Stimulated activated CD8-positive, alpha-beta memory T cell treated with anti-CD3 and anti-CD28 coated beads, Interleukin-4, amount 100 ng/mL, for 4 hours (primary cell): ENCODE measurements at places on chromosomes 4 and X.

DNA sequence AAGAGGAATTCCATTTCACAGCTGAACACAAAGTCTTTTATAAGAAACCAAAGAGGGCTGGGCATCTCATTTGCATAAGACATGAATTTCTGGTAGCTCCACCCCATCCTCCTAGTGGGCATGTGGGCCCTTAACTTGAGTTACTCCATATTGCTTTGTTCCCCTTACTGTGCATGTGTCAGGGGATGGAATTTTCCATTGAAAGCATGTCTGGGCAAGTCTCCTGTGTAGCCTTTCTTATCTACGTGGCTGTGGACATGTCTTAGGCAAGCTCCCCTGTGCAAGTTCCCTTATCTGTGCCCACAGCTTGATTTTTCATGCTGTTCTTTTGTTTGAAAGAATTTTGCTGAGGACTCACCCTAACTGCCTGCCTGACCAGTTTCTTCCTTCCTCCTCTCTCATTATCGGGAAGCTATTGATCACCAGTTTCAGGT is 123.5 kb upstream of the JADE1 start:
- DNase-seq, result no peak

- DNase-seq, result no peak
Measured at GRCh38 chr4:89582756-89583505, 254.0 kb downstream of the SNCA start.

- DNase-seq, result no peak
Measured at GRCh38 chrX:6813836-6814370, 279.0 kb upstream of the VCX3A start.

DNA sequence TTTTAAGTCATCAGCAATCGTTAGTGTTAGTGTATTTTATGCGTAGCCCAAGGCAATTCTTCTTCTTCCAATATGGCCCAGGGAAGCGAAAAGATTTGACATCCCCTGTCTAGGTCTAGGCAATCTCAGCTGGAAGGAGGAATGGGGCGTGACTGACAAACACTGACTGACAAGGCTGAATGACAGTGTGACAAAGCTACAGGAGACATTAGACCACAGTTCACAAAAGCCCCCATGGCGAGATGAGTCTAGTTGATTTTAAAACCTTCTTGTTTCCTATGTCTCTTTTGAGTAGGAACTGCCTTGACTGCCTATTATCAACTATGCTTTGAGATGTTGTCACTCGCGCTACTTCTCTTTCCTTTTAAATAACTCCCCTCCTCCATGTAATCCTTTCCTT is 42.3 kb downstream of the QRFPR start:
- no peak for DNase-seq

DNA sequence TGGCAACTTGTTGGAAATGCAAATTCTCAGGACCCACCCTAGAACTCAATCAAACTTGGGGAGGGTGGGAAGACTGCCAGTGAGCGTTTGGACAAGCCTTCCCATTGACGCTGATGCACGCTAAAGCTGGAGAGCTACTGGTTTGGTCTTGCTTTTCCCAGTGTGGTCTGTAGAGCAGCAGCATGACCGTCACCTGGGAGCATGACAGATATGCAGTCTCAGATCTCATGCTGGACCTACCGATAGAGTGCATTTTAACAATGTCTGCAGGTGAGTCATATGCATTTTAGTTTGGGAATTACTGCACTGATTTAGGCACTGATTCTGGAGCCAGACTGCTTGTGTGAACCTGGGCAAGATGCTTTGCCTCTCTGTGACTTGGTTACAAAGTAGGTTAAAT is 27.2 kb downstream of the HPF1 start:
- DNase-seq, result no peak

DNA sequence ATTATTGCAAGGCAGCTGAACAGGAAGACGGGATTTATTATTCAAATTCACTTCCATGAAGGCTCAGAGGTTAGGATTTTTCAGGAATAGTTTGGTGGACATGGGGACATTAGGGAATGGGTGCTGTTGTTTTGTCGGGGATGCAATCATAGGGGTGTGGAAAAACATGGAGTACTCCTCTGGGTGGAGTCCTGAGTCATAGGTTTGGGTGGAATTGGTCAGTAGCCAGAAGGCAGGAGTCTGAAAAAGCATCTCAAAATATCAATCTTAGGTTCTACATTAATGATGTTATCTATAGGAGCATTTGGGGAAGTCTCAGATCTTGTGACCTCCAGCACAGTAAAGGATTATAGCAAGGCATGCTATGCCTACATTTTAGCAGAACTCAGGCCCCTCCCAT is 14.5 kb upstream of the ETNPPL start:
- DNase-seq, result no peak

DNA sequence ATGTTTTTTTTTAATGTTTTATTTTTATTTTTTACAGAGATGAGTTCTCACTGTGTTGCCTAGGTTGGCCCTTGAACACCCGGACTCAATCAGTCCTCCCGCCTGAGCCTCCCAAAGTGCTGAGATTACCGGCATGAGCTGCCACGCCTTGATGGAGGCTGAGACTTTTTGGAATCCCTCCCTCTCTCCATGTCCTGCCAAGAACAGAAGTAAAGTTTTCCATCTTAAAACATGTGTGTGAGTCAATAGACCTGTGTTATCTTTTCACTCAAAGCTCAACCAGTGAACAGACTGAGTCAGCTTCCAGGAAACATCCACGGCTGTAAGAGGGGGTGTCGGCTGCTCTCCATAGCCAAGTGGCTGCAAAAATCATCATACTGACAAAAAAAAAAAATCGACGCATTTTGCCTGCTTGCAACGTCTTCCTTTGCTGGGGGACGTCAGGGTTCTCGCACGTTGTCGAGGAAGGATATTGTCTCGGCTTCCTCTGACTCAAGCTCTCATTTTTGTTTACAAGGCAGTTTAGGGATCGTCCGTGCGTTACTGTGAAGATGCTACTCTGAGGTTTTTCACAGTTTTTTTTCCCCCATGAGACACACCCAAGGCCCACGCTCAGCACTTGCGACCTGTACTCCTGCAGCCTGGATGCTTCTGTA is 10.0 kb upstream of the ASMTL start:
- peak; percentile 25 for DNase-seq

- DNase-seq, result no peak
Measured at GRCh38 chrX:19924285-19924684, 36.9 kb upstream of the SH3KBP1 start.

- DNase-seq, result no peak
Measured at GRCh38 chr4:19193274-19193981, 1058.3 kb upstream of the SLIT2 start.

- no peak for DNase-seq
Measured at GRCh38 chr4:1200425-1201035, 28.1 kb upstream of the SPON2 start.

DNA sequence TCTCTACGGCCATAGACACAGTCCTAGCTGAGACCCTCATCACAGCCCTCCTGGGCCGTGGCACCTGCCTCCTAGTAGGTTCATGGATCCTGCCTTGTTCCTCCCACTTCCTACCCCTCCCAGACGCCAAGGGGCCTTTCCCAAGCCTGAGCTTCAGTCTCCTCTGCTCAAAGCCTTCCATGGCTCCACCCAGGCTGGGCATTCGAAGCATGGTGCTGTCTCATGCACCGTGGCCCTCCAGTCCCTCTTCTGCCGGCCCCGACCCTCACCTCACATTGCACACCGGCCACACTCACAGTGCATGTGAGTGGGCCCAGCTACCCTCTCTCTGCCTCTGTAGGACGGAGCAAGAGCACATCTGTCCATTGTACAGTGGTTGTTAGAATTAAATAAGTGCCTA is 21.7 kb upstream of the KIAA0232 start:
- no peak for DNase-seq

DNA sequence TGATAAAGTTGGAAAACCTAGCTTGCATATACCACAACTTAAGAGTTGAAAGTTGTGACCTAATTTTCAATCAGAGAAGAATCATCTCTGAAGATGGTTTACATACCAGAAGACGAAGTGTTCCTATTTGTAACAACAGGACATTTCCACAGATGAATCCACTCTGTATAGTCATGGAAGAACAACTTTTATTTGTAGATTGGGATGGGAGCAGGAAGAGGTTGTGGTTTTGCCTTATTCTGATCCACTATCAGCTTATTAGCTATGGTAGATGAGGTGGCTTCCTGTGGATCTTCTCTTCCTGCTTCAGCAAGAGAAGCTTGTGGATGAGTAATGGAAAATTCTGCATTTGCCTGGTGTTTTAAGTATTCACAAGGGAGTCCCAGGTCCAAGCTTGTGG is 18.6 kb upstream of the SUPT20HL1 start:
- no peak for DNase-seq

DNA sequence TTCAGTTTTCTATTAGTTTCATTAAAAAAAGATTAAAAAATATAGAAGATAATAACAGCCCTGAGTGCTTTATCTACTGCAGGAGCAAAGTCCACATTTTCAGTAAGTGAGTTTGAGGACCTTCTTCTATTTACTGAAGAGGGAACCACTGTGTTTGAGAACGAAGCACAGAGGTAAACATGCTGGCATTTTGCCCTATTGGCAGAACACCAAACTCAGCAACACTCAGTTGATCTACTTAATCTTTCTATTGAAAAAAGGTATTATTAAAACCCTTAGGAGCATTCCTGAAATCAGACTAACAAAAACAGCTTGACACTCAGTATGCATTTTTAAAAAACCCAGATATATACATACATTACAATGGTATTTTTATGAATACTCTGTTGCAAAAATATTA is 1496.7 kb downstream of the TECRL start:
- no peak for DNase-seq

GRCh38 chr4:169208516-169208915 is 62.2 kb downstream of the SH3RF1 start:
- no peak for DNase-seq

DNA sequence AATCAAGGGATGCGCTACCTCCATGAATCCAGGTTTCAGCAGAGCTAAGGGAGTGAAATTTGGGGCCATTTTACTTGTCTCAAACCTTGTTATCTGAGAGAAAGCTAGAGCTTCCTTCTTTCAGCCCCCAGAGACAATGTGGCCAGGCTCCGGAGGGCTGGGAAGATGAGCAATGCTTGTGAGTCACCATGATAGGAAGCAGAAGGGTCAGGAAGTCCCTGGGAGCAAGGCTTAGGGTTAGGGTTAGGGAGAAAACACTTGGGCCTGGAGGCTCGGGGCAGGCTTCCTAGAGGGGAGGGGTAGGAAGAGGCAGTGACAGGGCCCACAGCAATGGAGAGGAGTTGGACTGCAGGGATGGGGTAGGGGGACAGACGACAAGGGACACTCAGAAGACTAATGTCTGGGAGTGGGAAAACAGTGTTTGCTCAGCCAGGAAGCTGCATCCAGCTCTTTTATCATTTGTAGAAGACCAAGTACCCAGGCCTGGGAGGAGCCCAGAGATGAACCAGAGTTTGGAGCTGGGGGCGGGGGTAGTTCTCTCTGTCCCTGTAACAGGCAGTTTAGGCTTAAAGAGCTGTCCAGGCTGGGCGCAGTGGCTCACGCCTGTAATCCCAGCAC is 16.4 kb upstream of the PORCN start:
- DNase-seq, result no peak

DNA sequence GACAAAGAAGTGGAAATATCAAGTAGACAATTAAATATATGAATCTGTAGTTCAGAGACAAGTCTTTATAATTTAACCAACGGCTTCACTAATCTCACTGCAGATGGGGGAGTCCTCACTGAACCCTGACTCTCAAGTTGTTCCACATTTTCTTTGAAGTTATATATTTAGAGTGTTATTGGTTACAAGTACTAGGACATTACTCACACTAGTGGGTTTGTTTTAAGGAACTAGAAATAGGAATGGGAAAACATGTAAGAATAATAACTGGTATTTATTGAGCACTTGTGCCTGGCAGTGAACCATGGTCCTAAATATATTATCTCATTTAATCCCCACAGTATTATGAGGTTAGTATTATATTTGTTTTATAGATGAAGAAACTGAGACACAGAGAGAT is 22.0 kb downstream of the MND1 start:
- no peak for DNase-seq

GRCh38 chrX:1167918-1168481 is 44.4 kb downstream of the CRLF2 start:
- no peak for DNase-seq

GRCh38 chr4:48290146-48290772 is 20.6 kb upstream of the TEC start:
- no peak for DNase-seq

GRCh38 chr4:139921429-139922184 is 232.4 kb downstream of the MAML3 start:
- DNase-seq, result no peak

DNA sequence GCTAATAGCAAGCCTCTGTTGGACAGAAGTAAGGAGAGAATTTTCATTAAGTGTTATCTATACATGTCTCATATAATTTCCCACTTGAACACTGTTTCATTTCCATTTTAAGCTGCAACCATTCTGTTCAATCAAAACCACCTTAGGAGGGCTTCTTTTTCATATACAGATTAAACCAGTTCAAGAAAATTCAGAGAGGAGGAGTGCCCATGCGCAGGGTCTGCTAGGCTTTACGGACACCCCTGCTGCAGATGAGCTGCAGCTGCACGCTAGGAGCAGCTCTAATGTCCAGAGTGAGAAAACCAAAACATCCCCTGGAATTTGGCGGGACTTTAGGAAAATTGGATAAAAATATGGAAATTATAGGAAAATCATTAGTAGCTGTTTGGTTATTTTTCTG is 541.0 kb downstream of the SPRY1 start:
- no peak for DNase-seq

GRCh38 chr4:25972366-25972765 is 58.3 kb downstream of the SMIM20 start:
- DNase-seq, result no peak

- no peak for DNase-seq
Measured at GRCh38 chr4:187603093-187604025, 392.2 kb upstream of the ZFP42 start.

DNA sequence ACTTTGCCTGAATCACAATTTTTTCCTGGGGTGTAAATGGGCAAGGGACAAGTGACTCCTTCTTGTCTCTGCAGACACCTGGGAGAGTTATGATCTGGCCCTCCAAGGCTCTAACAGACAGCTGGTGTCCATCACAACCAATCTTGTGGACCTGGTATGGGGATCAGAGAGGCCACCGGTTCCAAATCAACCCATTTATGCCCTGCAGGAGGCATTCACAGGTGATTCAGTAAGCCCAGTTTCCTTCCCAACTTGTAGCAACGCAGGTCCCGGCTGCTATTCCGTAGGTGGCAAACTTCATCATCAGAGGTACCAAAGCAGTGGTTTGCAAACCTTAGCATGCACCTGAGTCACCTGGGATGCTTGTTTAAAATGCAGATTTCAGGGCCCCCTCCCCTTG is 8.8 kb downstream of the XPNPEP2 start:
- DNase-seq, result no peak

- no peak for DNase-seq
Measured at GRCh38 chrX:100379388-100379986, 30.6 kb downstream of the PCDH19 start.

- DNase-seq, result no peak
Measured at GRCh38 chr4:185839770-185840169, 27.8 kb upstream of the SORBS2 start.

GRCh38 chr4:132297346-132297745 is 851.7 kb upstream of the PCDH10 start:
- DNase-seq, result no peak

- no peak for DNase-seq
Measured at GRCh38 chr4:78707268-78707667, 68.9 kb upstream of the BMP2K start.

- DNase-seq, result no peak
Measured at GRCh38 chrX:34563061-34563460, 94.0 kb downstream of the TMEM47 start.
